D341Med (cell line): ENCODE measurements at places on chromosomes 1 and 21.

DNA sequence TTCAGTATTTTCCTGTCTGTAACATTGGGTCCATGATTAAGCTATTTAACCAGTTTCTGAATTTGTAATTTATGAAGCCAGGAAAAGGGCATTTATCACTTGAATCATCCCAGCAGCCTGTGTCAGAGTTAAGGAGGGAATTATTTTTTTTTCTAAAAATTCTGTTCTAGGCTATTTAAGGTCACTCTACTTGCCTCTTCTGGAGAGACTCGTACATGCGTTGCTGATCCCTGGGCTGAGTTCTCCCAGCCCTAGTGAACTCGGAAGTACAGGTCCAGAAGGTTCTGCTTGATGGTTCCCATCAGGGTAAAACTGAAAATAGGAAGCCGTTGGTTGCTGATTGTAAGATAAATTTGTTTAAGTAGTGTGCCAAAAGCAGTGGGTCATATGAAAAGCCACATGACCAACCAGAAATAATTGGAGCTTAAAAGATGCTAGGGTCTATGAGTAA is 90.7 kb downstream of the GPR88 start:
- no peak for DNase-seq

- DNase-seq: peak; percentile 40
Measured at GRCh38 chr1:240492832-240493440, 119.0 kb downstream of the GREM2 start.

DNA sequence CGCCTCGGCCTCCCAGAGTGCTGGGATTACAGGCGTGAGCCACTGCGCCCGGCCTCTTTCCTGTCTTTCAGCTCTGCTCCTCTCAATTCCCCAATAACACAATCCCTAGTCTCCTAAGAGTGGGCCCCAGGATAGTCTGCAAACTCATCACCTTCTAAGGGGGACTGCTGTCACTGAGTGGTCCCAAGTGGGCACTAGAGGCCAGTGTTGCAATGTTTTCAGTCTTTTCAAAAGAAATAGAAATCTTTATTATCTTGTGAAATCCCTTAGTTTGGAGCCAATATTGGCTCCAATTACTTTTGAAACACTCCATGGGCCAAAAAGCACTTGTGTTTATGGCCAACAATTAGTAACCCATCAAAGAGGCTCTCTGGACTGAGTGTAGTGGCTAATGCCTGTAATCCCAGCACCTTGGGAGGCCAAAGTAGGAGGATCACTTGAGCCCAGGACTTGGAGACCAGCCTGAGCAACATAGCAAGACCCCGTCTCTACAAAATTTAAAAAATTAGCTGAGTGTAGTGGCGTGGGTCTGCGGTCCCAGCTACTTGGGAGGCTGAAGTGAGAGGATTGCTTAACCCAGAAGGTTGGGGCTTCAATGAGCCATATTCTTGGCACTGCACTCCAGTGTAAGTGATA is 28.6 kb upstream of the ZNF697 start:
- no peak for DNase-seq

- no peak for DNase-seq
Measured at GRCh38 chr1:39165049-39165448, 39.4 kb upstream of the MACF1 start.

DNA sequence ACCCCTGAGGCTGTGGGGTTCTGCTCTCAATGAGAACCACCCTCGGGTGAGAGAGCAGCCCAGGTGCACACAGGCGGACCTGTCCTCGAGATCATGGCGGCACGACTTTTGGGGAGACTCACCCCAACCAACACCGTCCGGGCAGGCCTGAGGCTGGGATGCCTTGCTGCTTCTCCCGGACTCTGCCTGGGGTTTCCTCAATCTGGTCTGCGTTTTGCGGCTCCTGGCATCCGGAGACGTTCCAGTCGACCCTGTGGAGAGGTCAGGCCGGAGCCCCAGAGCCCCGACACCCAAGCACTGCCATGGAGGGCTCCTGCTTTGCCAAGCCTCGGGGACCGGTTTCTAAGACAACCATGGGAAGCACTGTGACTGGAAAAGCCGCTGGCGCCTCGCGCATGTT is 3879.7 kb downstream of the SRGAP2C start:
- no peak for DNase-seq

DNA sequence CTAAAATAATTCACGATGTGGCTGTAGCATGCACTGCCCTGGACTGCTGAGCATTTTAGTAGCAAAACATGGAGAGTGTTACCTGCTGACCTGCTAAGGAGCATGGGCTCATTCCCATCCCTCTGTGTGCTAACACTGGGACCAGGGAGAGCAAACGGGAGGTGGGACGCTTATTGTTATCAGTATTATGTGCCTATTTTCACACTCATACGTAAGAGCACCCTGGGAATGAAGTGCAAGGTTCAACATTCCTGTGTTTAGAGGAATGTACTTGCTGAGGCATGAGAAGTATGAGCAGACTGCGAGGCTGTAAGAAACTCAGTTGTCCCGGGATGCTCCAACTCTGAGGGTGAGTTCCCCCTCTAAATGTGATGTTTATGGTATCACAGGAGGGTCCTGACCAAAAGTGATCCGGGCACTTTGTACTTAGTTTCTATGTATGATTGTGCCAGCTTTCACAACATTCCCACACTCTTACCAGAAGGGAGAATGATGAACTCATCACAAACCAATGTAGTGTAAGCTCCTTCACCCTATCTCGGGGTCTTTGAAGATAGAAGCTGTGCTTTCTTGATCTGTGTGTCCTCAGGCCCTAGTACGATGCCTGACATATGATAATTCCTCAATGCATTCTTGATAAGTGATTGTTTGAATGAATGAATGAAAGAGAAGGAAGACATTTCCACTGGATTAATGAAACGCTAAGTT is 164.8 kb downstream of the KCNJ6 start:
- DNase-seq: no peak

- no peak for DNase-seq
Measured at GRCh38 chr1:216303690-216304089, 119.6 kb downstream of the USH2A start.

GRCh38 chr1:181151378-181152326 is 63.2 kb downstream of the IER5 start:
- no peak for DNase-seq

GRCh38 chr21:23804866-23805265 is 1802.4 kb downstream of the MRPL39 start:
- no peak for DNase-seq

GRCh38 chr1:226405411-226405988 is 2.4 kb downstream of the PARP1 start:
- DNase-seq: no peak

DNA sequence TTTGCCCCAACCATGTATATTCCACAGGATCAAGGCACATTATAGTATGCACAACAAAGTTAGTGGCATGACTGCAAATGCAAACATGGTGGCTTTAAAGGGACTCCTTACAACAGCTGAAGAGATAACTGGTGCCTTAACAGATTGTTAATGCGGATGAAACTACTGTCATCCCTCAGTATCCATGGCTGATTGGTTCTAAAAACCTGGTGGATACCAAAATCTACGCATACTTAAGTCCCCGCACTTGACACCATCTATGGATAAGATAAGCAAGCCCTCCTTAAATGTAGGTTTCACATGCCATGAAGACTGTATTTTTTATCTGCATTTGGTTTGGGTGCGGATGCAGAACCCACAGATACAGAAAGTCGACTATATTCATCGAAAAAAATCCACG is 73.5 kb downstream of the ZNF644 start:
- DNase-seq: no peak

GRCh38 chr1:143698016-143698415 is 273.8 kb downstream of the FAM72C start:
- no peak for DNase-seq

GRCh38 chr1:232554409-232554808 is 75.5 kb downstream of the SIPA1L2 start:
- no peak for DNase-seq

- no peak for DNase-seq
Measured at GRCh38 chr1:175237389-175237788, 44.8 kb upstream of the KIAA0040 start.

DNA sequence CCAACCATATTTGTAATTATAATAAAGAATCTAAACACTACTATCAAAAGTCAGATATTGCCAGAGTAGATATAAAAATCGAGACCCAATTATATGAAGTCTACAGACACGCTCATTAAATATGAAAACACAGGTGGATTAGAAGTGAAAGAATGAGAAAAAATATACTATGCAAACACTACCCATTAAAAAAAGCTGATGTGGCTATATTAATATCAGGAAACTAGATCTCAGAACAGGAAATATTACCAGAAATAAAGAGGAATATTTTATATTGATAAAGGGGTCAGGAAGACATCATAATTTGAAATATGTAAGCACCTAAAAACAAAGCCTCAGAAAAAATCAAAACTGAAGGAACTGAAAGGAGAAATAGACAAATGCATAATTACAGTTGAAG is 88.3 kb downstream of the URB2 start:
- no peak for DNase-seq

DNA sequence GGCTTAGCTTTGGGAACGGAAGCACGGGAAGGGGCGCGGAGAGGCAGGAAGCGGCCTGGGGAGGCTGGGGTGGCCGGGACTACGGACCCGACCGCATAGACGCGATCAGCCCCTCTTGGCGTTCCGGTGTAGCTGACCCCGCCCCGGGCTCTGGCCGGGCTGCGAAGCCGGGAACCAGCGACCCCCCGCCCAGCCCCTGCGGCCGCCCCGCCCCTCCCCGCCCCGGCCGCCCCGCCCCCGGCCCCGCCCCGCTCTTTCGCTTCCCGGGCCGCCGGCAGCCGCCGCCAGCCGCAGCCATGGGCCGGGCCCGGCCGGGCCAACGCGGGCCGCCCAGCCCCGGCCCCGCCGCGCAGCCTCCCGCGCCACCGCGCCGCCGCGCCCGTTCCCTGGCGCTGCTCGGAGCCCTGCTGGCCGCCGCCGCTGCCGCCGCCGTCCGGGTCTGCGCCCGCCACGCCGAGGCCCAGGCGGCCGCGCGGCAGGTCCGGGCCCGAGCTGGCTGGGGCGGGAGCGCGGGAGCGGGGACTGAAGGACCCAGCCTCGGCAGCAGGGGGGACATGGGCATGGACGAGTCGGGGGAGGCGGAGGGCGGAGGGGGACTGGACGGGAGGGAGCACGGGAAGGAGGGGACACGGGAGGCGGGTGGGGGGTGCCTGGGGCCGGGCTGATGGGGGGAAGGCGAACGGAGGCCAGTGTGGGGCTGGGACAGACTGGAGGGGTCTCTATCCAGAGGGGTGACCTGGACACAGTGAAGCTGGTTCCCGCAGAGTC is at the start of gene SELENON:
TSS of gene SELENON (plus strand) at position 259 of the 768 bp plus-strand sequence. CDS start at position 297, 38 bp downstream.
- peak; percentile 86 for DNase-seq

- no peak for DNase-seq
Measured at GRCh38 chr1:238196516-238196915, 305.8 kb upstream of the ZP4 start.

GRCh38 chr1:200029035-200029821 is 1.7 kb downstream of the NR5A2 start:
- DNase-seq: peak; percentile 68

- DNase-seq: no peak
Measured at GRCh38 chr1:35863881-35864625, 19.0 kb upstream of the AGO1 start.

DNA sequence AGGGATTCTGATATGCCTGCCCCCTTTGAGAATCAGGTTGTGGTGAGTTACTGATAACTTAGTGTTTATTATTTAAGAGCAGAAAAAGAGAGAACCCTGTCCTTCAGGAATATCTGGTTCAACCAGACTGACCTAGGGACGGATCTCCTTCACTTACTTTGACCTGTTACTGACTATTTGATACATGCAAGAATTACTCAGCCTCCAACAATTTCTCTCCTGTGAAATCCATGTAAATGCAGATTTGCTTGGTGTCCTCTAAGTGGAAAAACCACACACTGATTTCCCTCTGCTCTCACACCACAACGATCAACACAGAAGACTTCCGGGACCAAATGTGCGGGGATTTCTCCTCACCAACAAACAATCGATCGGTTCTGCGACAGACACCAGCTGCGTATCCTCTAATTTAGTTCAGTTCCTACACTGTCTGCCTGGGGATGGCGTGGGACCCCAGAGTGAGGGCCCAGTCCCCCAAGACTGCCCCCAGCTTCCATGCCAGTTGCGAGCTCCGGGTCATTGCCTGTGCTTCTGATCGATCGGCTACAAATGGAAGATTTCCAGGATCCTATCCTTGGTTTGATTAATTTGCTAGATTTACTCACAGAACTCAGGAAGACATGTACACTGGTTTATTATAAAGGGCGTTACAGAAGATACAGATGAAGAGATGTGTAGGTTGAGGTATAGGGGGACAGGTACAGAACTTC is 51.7 kb downstream of the BACE2 start:
- DNase-seq: no peak

- no peak for DNase-seq
Measured at GRCh38 chr1:61812916-61813315, 70.6 kb downstream of the PATJ start.

DNA sequence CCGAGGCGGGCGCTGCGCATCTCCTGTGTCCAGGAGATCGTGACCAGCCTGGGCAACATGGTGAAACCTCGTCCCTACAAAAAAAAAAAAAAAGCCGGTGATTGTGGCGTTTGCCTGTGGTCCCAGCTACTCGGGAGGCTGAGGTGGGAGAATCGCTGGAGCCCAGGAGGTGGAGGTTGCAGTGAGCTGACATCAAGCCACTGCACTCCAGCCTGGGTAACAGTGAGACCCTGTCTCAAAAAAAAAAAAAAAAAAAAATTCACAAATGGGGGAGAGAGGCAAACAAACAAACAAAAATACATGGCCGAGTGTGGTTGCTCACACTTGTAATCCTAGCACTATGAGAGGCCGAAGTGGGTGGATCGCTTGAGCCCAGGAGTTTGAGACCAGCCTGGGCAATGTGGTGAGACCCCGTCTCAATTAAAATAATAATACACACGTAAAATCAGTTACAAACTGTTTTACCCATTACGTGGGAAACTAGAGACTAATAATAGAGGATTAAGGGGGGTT is 758 bp downstream of the TATDN3 start:
- no peak for DNase-seq

DNA sequence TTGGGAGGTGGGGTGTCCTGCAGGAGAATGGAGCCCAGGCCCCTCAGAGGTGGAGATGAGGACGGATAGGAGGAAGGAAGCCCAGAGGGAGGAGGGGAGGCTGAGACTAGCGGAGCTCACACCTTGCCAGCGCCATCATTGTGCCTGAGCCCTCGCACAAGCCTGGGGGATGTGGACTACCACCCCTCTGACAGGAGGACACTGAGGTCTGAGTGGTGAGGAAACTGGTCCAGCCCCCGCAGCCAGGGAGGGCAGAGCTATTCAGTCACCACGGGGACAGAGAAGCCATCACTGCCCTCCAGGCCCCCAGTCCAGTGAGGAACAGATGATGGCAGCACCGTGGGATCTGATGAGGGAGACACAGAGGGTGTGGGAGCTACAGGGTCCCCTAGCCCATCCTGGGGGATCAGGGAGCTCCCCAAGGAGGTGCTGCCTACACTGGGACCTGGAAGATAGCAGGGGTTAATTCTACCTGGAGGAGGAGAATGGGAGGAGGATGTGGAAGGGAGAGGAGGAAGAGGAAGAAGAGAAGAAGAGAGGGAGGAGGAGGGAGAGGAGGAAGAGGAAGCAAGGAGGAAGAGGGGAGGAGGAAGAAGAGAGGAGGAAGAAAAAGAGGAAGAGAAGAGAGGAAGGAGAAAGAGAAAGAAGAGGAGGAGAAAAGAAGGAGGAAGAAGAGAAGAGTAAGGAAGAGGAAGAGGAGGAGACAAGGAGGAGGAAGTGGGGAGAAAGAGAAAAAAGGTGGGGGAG is 31.0 kb downstream of the MATN1 start:
- DNase-seq: no peak

GRCh38 chr1:23392125-23392855 is 22.7 kb upstream of the ZNF436 start:
- DNase-seq: no peak
